ENCODE measurements at places on chromosomes 2 and 18. TPM values are rescaled to one million over a fixed set of nuclear protein-coding genes. Genes with fewer than 3 reads are reported as not detected.

Gene RAB31
- total RNA-seq = 22.0 TPM

Gene GALNT1
- total RNA-seq = 68.3 TPM

Gene EVX2
- not detected for total RNA-seq

Gene UGT1A8
- not detected for total RNA-seq

Gene IL36A
- not detected for total RNA-seq

Gene IHH
- total RNA-seq = 0.53 TPM

Gene CYRIA
- 0.31 TPM for total RNA-seq

Gene MFF
- 102 TPM for total RNA-seq

Gene AGFG1
- total RNA-seq = 132 TPM

Gene PJVK
- total RNA-seq = 1.4 TPM

Gene APCDD1
- total RNA-seq = not detected

Gene GPR35
- total RNA-seq = 0.50 TPM

Gene MERTK
- total RNA-seq = 1.9 TPM

Gene STAMBP
- total RNA-seq = 49.3 TPM

Gene GBX2
- 1.0 TPM for total RNA-seq

Gene AKAIN1
- total RNA-seq = not detected

Gene ANO7
- total RNA-seq = 1.9 TPM

Gene FOXI3
- not detected for total RNA-seq

Gene HOXD13
- 0.27 TPM for total RNA-seq

Gene OBSL1
- 23.3 TPM for total RNA-seq

Gene INHBB
- 20.0 TPM for total RNA-seq

Gene CNGA3
- total RNA-seq = not detected

Gene ZBTB7C
- 0.17 TPM for total RNA-seq

Gene CAPG
- 107 TPM for total RNA-seq

All from A549 treated with Mapracorat at 1 μM for 4 hours (cell line).